ENCODE measurements at places on chromosomes 4 and X. TPM values are rescaled to one million over a fixed set of nuclear protein-coding genes. Genes with fewer than 3 reads are reported as not detected.

- H3K27ac ChIP-seq: no peak overlapping the region
- H3K4me1 ChIP-seq: no peaks in the 10 kb centered on the region
- no peaks in the 10 kb centered on the region for H3K27me3 ChIP-seq
- H3K36me3 ChIP-seq: no peaks in the 10 kb centered on the region
Measured at GRCh38 chr4:150012851-150013360, 65.3 kb upstream of the DCLK2 start.

GRCh38 chrX:28324321-28324721 lies 262.9 kb upstream of the IL1RAPL1 start:
- no peaks in the 10 kb centered on the region for H3K36me3 ChIP-seq
- H3K4me1 ChIP-seq: no peaks in the 10 kb centered on the region
- H3K4me3 ChIP-seq: no peak overlapping the region
- DNase-seq: no peak
- no peaks in the 10 kb centered on the region for H3K27me3 ChIP-seq
- H3K27ac ChIP-seq: no peak overlapping the region

DNA sequence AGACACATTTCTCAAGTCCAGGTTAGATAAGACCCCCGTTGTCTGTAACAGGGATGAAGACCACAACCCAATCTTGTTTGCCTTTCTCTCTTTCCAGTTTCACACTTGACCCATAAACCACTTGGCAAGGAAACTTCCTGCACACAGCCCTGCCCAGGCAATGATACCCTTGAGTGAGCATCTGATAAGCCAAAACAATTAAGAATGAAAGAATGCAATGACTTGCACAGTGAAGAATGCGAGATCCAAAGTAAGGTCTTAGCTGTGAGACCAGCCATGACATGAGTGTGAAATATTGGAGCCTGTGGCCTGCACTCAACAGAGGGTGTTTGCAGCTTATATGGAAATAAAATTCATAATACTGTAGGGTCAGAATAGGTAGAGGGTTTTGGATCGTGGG lies 37.9 kb upstream of the MXRA5 start:
- H3K27me3 ChIP-seq: no peaks in the 10 kb centered on the region
- H3K36me3 ChIP-seq: no peaks in the 10 kb centered on the region
- no peak for DNase-seq
- no peak overlapping the region for H3K4me3 ChIP-seq
- H3K4me1 ChIP-seq: no peaks in the 10 kb centered on the region

Gene FAM133A
- total RNA-seq: 0.49 TPM

GRCh38 chrX:69083361-69083760 lies 81.9 kb downstream of the PJA1 start:
- H3K27ac ChIP-seq: no peak overlapping the region
- DNase-seq: no peak
- peaks cover 48% of the 10 kb centered on the region for H3K4me1 ChIP-seq
- no peak overlapping the region for H3K4me3 ChIP-seq

DNA sequence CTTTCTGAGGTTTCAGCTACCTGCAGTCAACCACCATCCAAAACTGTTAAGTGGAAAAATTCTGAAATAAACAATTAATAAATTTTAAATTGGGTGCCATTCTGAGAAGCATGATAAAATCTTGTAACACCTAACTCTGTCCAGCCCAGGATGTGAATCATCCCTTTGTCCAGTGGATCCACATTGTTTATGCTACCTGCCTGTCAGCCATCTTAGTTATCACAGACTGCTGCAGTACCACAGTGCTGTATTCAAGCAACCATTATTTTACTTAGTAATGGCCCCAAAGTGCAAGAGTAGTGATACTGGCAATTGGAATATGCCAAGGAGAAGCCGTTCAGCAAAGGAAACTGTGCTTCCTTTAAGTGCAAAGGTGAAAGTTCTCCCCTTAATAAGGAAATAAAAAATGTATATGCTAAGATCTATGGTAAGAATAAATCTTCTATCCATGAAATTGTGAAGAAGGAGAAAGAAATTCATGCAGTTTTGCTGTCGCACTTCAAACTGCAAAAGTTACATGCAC lies 20.6 kb downstream of the CAMK2D start:
- H3K36me3 ChIP-seq: peaks cover 2% of the 10 kb centered on the region
- H3K4me3 ChIP-seq: no peak overlapping the region
- DNase-seq: no peak
- no peaks in the 10 kb centered on the region for H3K27me3 ChIP-seq
- no peak overlapping the region for H3K27ac ChIP-seq
- H3K4me1 ChIP-seq: no peaks in the 10 kb centered on the region

DNA sequence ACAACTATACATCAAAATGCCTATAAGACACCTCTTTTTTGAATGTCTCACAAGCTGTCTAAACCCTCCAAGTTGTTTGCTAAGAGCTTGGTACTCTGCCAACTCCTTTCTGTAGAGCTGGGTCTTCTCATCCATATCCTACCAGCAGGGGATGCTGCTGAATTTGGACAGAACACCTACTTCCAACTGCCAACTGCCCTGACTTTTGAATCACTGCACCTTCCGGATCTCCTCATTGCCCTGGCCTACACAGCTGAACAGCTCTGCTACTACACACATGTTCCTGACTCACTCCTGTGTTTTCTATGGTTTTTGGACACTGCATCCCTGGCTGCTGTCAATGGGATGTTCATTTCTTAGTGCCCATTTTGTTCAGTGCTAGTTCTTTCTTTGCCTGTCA lies 18.7 kb downstream of the FAM184B start:
- no peak overlapping the region for H3K4me3 ChIP-seq
- no peak for DNase-seq
- H3K27ac ChIP-seq: peak overlapping the region; percentile 13
- no peaks in the 10 kb centered on the region for H3K27me3 ChIP-seq
- peaks cover 7% of the 10 kb centered on the region for H3K4me1 ChIP-seq

Gene SPACA5
- not detected for total RNA-seq

DNA sequence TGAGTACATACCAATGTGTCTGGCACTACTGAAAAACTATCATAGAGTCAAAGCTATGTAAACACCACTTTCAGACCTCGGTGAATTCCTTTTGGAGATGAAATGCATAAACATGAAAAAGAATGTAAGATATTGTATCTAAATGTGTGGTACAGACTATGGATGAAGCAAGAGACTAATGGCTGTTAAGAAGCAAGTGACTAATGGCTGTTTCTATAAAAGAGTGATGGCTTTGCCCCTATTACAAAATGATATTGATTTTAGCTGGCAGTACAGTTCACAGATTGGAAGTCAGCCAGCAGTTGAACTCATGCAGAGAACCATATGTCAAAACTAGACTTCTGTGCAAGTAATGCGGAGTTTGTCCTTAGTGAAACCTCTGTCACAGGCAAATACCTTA lies 359.3 kb downstream of the GRXCR1 start:
- H3K4me3 ChIP-seq: no peak overlapping the region
- H3K27ac ChIP-seq: no peak overlapping the region
- H3K27me3 ChIP-seq: no peaks in the 10 kb centered on the region
- no peak for DNase-seq

- H3K4me1 ChIP-seq: no peaks in the 10 kb centered on the region
- peak overlapping the region; percentile 25 for H3K27ac ChIP-seq
- no peak overlapping the region for H3K4me3 ChIP-seq
- H3K36me3 ChIP-seq: peaks cover 3% of the 10 kb centered on the region
Measured at GRCh38 chrX:54171527-54172250, 11.4 kb downstream of the FAM120C start.

Gene FAM149A
- total RNA-seq: 9.4 TPM

GRCh38 chr4:95444812-95445211 lies 104.0 kb downstream of the UNC5C start:
- DNase-seq: no peak
- H3K4me3 ChIP-seq: no peak overlapping the region
- H3K36me3 ChIP-seq: no peaks in the 10 kb centered on the region
- no peaks in the 10 kb centered on the region for H3K4me1 ChIP-seq
- no peaks in the 10 kb centered on the region for H3K27me3 ChIP-seq
- H3K27ac ChIP-seq: no peak overlapping the region

DNA sequence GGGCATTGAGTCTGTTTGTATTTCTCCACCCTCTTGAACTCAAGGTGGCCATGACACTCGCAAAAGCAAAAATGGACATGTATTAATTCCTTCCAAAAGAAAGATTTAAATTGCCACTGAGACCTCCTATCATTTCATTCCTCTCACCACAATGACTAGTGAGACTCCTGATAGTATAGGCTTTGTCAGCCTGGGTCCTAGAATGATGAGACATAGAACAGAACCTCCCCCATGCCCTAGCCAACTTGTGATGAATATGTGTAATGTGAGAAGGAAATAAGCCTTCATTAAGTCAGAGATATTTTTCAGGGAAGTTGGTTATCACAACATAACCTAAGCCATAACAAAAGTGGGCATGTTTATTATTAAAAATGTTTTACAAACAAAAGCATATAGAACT lies 62.5 kb downstream of the ASB9 start:
- no peak overlapping the region for H3K4me3 ChIP-seq
- H3K36me3 ChIP-seq: no peaks in the 10 kb centered on the region
- no peak for DNase-seq
- H3K27me3 ChIP-seq: peaks cover 7% of the 10 kb centered on the region
- no peaks in the 10 kb centered on the region for H3K4me1 ChIP-seq

DNA sequence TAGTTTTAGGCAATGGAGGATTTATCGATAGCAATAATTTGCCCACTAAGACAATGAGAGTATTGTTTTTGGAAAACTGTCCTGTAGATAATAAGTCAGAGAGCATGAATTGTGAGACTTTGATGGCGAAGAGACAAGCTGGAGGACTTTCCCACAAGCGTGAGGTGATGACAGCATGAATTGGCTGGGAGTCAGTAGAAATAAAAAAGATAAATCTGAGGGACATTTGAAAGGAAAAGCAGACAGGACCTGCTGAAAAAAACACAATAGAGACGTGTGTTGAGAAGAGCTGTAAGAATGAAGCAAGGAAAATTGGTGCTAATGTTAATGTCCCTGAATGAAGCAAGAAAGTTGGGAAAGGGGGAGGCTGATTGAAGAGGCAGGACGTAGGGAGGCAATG lies 233.5 kb downstream of the DCTD start:
- no peaks in the 10 kb centered on the region for H3K27me3 ChIP-seq
- DNase-seq: peak; percentile 37
- H3K4me1 ChIP-seq: no peaks in the 10 kb centered on the region
- H3K36me3 ChIP-seq: no peaks in the 10 kb centered on the region
- H3K27ac ChIP-seq: no peak overlapping the region
- no peak overlapping the region for H3K4me3 ChIP-seq

Gene ZRSR2
- 5.5 TPM for total RNA-seq

GRCh38 chrX:79409657-79410056 lies 42.5 kb upstream of the ITM2A start:
- H3K27me3 ChIP-seq: no peaks in the 10 kb centered on the region
- no peak for DNase-seq
- H3K4me1 ChIP-seq: no peaks in the 10 kb centered on the region
- no peak overlapping the region for H3K27ac ChIP-seq

- H3K4me3 ChIP-seq: no peak overlapping the region
- peaks cover 27% of the 10 kb centered on the region for H3K27me3 ChIP-seq
- H3K27ac ChIP-seq: no peak overlapping the region
- no peak for DNase-seq
- H3K4me1 ChIP-seq: no peaks in the 10 kb centered on the region
Measured at GRCh38 chrX:44106864-44107263, 133.7 kb upstream of the NDP start.

Gene P2RY10
- 0.84 TPM for total RNA-seq

GRCh38 chr4:43234626-43235415 lies 342.3 kb downstream of the GRXCR1 start:
- no peak overlapping the region for H3K27ac ChIP-seq
- H3K4me3 ChIP-seq: no peak overlapping the region
- no peaks in the 10 kb centered on the region for H3K27me3 ChIP-seq
- no peaks in the 10 kb centered on the region for H3K4me1 ChIP-seq

Gene SLC9B1
- 2.6 TPM for total RNA-seq

DNA sequence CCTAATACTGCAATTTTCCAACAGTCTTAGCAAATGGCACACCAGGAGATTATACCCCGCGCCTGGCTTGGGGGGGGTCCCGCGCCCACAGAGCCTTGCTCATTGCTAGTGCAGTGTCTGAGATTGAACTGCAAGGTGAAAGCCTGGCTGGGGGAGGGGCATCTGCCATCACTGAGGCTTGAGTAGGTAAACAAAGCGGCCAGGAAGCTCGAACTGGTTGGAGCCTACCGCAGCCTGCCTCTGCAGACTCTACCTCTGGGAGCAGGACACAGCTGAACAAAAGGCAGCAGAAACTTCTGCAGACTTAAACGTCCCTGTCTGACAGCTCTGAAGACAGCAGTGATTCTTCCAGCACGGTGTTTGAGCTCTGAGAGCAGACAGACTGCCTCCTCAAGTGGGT lies 172.8 kb upstream of the NAP1L5 start:
- H3K36me3 ChIP-seq: no peaks in the 10 kb centered on the region
- no peaks in the 10 kb centered on the region for H3K27me3 ChIP-seq
- no peak for DNase-seq
- no peak overlapping the region for H3K27ac ChIP-seq

Data from muscle of leg (tissue), 16 donors.